Renal pelvis (tissue), 12 donors: ENCODE measurements at places on chromosomes 12 and 14.
A peak's percentile ranks its signal among the peaks of the same experiment; 100 is the strongest.

GRCh38 chr12:102061096-102061559, 663 bp downstream of the WASHC3 start:
- peak; percentile 14 for DNase-seq

- DNase-seq: no peak
These were observed 62.2 kb upstream of the PCED1B start for GRCh38 chr12:47017041-47017713.

DNA sequence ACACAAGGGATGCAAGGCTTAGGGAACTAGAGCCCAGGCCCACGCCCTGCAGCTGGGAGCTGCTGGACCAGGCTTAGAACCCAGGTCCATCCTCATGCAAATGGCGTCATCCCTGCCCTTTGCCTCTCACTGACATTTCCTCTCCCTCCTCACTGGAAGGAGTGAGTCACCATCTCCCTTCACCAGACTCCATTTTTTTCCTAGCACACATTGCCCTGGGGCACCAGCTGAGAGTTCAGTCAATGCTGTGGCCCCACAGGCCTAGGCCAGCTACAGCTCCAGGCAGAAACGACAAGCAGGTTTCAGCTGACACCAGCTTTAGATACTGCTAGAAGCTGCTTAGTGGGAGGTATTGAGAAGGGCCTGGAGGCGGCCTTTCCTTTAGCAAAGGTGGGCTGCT, 98.9 kb downstream of the RIMBP2 start:
- no peak for DNase-seq

DNA sequence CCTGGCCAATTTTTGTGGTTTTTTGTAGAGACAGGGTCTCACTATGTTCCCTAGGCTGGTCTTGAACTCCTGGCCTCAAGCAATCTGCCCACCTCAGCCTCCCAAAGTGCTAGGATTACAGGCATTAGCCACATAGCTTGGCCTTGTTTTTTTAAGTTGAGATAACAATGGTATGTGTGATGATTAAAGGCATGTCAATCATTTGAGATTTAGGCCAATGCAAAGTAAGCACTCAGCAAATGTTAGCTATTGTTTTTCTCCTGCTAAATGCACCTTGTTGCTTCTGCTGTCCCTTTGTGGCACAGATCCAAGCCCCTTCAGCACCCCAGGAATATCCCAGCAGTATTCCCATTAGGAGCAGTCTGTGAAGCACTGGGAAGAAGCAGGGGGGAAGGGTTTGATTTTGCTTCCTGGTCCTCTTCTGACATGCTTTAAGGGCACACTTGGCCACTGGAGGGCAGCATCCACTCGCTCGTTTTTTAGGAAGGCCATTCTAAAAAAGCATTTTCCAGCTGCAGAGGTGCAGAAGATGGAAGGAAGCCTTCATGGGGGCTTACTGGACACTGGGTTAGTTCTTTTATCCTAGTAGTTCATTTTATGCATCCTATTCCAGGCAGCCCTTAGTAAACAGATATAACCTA, 70.2 kb upstream of the ZFP36L1 start:
- peak; percentile 80 for DNase-seq

DNA sequence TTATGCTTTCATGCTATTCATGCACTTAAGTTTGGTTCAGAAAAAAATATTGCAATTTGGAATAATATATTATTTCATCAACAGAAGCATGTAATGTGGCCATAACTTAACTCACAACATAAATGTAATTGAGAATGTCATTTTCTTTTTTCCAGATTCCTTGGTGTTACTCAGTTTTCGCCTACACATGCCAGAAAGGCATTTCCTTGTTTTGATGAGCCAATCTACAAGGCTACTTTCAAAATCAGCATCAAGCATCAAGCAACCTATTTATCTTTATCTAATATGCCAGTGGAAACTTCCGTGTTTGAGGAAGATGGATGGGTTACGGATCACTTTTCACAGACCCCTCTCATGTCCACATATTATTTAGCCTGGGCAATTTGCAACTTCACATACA, 14.4 kb downstream of the TRHDE start:
- no peak for DNase-seq

GRCh38 chr12:54415221-54415929, 3.7 kb downstream of the ITGA5 start:
- DNase-seq: no peak

DNA sequence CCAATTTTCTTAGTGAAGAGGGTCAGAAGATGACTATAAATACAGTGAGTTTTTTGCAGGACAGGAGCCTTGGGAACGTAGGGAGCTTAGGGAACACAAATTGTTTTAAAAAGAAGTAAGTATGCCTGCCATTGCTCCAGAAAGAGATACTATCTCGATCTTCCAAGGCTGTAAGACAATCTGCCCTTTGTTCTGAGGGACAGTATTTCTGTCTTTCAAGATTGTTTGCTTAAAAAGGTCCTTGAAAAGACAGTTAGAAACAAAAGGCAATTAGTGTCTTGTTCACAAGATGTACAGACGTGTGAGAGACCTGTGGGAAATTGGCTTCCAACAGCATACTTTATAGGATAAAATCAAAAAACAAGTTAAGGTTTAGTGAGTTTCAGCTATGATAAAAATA, 321.2 kb upstream of the FAR2 start:
- DNase-seq: peak; percentile 33
